Activated T-helper 1 cell treated with anti-CD3 and anti-CD28 coated beads, Interleukin-12 subunit alpha, Interleukin-12 subunit beta, Interleukin-2, Interleukin-4 antibody, amounts not matched to agents 30 ng/mL and 10 ng/mL and 1 ng/mL, durations not matched to agents 14 hours and 24 hours and 36 hours (primary cell): ENCODE measurements at places on chromosomes 5 and 9. TPM values are rescaled to one million over a fixed set of nuclear protein-coding genes. Genes with fewer than 3 reads are reported as not detected.

Gene NUTM2F
- not detected in 2 replicates for total RNA-seq

Gene ANKRD34B
- total RNA-seq, result not detected in 2 replicates

Gene NUP188
- 154 and 158 TPM in 2 replicates for total RNA-seq

Gene PHF24
- total RNA-seq, result 0.08 and 0.12 TPM in 2 replicates

Gene DOCK8
- total RNA-seq, result 120 and 122 TPM in 2 replicates

Gene YIPF5
- total RNA-seq, result 34.2 and 37.9 TPM in 2 replicates

Gene SV2C
- total RNA-seq, result 0.05 TPM in 1 of 2 replicates, not detected in the other
